ENCODE measurements at places on chromosomes 5 and 9.
A peak's percentile ranks its signal among the peaks of the same experiment; 100 is the strongest.

DNA sequence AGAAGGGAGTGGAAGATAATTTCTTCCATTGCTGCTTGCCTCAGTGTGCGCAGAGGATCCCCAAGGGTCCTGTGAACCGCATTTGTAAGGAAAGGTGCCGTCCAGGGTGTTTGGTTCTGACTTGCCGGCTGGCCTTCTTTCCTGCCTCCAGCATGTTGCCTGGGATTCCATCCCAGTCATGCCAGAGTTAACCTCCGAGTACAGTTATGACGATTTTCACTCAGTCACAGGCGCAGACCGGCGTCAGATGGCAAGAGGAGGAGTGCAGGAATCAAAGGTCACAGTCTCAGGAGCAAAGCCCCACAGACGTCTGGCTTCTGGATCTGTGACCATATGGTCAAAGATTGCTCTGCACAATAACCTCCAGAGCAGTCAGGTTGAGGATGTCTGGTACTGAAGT, 5.9 kb upstream of the GADD45G start:
- DNase-seq = no peak

- peak; percentile 56 for DNase-seq
Measured at GRCh38 chr5:93791518-93791972, 50.1 kb upstream of the POU5F2 start.

- no peak for DNase-seq
Measured at GRCh38 chr5:180486636-180487149, 7.5 kb upstream of the CNOT6 start.

- DNase-seq = no peak
Measured at GRCh38 chr9:94949370-94949769, 222.9 kb downstream of the AOPEP start.

GRCh38 chr9:114339130-114339908, 9.7 kb downstream of the ORM2 start:
- DNase-seq = peak; percentile 77

DNA sequence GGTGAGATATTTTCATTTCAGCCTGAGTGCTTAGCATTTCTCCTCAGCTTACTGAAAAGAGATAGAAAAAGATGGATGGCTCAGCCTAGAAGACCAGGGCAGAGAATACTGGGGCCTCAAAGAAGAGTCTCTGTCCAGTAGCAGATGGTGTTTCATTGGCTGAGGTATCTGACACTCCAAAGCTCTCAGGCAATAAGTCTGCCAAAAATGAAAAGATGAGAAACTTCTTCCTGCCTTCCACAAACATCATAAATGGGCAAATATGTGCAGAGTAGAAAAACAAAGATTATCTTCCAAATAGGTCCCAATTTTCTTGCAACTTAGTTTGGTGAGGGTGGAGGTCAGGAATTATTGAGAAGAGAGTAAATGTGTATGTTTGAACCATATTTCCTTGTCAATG, 87.4 kb upstream of the ICE1 start:
- DNase-seq = no peak

DNA sequence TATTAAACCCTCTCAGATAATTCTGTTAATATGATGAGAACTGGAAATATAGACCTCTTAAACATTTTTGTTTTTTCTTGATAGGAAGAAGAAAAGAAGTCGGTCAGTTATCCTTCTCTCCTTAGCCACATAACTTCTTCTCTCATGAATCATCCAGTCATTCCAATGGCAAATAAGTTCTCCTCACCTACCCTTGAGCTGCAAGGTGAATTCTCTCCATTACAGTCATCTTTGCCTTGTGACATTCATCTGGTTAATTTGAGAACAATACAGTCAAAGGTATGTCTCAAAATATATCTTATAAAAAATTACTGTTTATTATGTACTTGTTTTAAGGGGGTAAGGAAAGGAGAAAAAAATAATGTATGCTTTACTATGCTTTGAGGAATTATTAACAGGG, 165.3 kb downstream of the MAN2A1 start:
- no peak for DNase-seq

- no peak for DNase-seq
Measured at GRCh38 chr9:126872516-126872915, 12.1 kb downstream of the ZBTB34 start.

- DNase-seq = peak; percentile 75
Measured at GRCh38 chr5:151020304-151021110, at the start of gene GPX3. TSS of gene GPX3 (plus strand) at chr5:151020591. CDS start at chr5:151020655, 64 bp downstream.

DNA sequence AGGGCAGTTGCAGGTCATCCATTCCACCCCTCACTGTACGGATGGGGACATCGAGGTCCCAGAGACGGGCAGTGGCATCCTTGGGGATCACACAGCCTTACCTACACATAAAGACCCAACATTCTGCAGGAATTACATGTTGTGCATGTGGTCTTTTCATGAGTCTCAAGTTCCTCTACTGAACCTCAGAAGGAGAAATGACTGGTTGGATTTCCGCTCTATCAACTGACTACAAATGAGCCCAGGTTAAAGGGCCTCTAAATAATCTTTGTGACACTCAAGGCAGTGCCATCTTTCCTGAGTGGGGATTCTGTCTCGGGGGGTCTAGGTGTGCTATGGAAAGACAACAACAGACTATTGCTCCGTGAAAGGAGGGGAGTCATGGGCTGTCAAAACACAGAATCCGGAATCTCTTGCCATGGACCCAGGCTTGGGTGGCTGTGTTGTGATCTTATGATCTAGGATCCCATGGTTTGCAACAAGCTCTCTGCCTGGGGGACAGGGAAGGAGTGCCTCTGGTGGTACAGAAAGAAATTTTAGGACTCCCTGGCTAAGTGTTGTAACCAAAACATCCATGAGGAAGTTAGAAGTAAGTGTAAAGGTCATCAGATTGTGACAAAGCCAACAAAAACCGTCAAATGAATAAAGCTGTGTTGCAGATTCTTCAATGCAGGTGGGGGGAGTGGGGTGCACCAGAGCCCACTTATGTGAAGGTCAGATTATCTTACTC, 1.9 kb upstream of the SLC31A2 start:
- no peak for DNase-seq

- peak; percentile 14 for DNase-seq
Measured at GRCh38 chr9:20848490-20848889, 164.4 kb downstream of the FOCAD start.

GRCh38 chr5:4192111-4192510, 596.5 kb downstream of the IRX1 start:
- DNase-seq = no peak

- no peak for DNase-seq
Measured at GRCh38 chr5:14284392-14285148, 141.4 kb downstream of the TRIO start.

DNA sequence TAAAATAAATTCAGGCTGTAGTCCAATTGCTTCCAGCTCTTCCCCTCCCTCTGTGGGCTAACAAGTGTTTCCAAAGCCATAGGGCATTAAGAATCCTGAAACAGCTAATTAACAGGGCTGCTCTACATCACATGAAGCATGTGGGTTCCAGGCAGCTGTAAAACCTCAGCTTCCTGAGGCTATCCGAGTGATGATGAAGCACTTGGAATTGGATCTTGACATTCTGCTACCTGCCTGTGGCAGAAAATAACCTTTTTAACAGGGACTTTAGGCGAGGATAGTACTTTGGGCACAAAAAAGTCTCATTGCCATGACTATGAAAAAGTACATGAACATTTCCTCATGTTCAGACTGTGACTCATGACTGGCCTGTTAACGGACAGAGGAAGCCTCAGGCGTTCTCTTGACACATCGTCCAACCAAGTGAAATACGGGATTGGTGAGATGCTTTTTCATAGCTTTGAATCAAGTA, 107.2 kb downstream of the PDE4D start:
- peak; percentile 16 for DNase-seq

All from hematopoietic multipotent progenitor cell treated with erythropoietin and hydrocortisone succinate and interleukin-3 and kit ligand, for 4 days (in vitro differentiated cells).